Effector memory CD4-positive, alpha-beta T cell (primary cell): ENCODE measurements at places on chromosomes 1 and 21.

- no peak for DNase-seq
Measured at GRCh38 chr1:245510144-245510543, 355.4 kb downstream of the KIF26B start.

- DNase-seq = no peak
Measured at GRCh38 chr1:155022136-155022926, 11.2 kb downstream of the DCST2 start.

GRCh38 chr21:45558044-45558721, 15.9 kb upstream of the SLC19A1 start:
- DNase-seq = no peak

- no peak for DNase-seq
Measured at GRCh38 chr1:50084389-50084788, 24.3 kb upstream of the ELAVL4 start.

DNA sequence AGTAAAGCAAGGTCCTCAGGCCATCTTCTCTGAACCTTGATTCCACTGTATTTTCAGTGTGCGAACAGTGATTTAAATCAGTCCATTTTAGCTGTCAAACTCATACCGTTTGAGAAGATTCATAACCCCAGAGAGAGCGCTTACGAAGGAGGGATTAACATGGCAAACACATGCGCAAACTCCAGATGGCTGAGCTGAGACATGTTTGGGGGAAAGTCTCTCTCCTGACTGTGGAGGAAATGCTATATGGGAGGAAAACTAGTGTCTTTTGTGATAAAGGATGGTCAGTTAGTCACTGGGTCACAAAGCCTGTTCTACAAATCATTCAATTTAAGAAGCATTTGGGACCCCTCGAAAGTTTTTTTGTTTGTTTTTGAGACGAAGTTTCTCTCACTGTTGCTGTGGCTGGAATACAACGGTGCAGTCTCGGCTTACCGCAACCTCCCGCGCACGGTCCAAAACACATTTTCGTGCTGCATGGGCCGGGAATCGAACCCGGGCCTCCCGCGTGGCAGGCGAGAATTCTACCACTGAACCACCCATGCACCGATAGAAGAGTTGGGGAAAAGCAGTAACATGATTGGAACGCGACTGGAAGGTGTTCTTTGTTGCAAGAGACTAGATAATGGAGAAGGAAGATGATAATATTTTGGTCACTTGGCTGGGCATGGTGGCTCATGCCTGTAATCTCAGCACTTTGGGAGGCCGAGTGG, 58.4 kb upstream of the CXADR start:
- DNase-seq = no peak

DNA sequence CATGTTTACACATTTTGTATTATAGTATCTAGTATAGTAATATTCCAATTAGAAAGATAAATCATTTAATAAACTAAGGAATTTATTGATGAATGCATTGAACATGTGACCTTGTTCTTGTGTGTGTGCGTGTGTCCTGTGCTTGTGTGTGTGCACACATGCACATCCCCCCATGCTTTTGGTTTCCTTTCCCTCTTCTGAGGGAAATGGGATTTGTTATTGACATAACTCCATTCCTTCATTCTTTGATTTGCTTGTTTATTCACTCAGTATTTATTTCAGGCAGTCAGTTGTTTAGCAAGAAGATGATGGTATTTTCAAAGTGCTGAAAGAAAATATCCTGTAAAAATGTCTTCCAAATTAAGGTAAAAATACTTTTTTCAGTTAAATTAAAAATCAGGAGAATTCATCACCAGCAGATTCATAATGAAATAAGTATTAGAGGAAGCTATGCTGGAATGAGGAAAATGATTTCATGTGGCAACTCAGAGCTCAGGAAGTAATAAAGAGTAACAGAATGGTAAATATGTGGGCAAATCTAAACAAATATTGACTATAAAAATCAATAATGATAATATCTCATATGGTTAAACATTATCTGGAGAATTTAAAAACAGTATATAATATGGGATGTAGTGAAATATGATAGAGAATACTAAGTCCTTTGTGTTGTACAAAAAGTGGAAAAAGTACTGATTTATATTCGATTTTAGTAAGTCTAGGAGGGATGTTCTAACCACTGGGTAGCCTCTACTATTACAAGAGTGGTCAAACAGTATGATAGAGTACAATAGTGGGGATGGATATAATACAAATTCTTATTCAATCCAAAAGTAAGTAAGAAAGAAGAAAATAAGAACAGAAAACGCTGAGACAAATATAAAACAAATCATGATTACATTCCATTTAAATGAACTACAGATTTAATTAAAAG, 35.2 kb upstream of the SIPA1L2 start:
- no peak for DNase-seq

- no peak for DNase-seq
Measured at GRCh38 chr1:170790651-170791071, 126.7 kb downstream of the PRRX1 start.

- no peak for DNase-seq
Measured at GRCh38 chr1:231612393-231613089, 14.0 kb upstream of the DISC1 start.

DNA sequence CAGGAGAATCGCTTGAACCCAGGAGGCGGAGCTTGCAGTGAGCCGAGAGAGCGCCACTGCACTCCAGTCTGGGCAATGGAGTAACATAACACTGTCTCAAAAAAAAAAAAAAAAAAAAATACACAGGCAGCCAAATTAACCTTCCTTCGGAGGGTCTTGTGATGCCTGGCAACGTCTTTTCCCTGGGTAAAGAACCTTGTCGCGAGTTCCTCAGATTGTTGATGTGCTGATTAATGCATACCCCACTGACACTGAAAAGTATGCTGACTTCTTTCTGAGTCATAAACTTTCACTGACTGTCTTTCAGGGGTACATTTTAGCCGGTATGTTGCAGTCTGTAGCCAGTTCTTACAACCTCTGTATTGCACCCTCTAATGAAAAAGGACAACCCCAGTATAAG, 95.1 kb upstream of the SOD1 start:
- no peak for DNase-seq

DNA sequence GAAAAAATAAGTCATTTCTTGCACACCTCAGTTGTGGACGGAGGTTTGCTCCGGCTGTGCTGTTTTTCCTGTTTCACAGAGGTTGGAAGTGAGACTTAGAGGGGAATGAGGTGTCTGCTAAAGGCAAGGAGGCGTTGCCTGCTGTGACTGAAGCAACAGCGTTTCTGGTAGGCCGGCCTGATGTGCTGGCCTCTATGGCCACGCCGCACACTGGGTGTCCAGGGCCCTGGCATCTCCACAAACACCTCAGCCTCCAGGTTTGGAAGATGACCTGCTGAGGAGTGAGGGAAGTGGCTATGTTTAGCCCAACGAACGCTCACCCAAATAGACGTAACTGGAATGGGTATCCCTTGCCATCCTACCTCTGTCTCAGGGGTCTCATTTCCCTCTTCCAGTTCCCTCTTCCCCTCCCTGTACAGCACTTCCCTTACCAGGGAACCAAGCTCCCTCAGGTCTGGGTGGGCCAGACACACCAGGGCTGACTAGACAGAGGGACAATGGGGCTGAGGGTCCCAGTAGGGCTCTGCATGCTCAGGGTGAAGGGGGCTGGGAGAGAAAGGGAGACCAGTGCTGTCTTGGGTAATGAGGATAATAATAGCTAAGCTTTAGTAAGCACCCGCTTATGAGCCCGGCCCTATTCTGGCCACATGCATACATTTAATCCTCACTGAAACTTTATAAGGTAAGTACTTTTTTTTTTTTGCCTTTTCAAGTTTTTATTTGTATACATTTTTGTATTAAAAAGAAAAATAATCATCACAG, 11.9 kb downstream of the CACNA1S start:
- DNase-seq = no peak

DNA sequence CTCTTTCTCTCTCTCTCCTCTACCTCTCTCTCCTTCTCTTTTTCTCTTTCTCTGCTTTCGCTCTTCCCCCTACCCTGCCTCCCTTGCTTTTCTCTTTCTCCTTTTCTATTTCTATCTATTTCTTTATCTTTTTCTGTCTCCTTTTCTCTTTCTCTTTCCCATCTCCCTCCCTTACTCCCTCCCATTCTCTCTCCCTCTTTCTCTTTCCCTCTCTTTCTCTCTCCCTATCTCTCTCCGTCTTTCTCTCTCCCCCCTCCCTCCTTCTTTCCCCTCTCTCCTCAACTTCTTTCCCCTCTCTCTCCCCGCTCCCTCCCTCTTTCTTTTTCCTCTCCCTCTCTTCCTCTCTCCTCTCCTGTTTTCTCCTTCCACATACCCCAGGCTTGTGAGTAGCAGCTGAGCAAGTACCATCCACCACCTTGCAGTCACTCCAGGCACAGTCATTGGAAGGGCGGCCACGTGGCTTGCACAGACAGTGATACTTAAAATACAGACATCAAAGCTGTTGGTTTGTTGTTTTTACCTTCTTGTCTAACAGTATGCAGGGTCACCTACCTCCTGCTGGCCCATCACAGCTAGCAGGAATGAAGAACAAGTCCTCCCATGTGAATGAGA, 209.1 kb upstream of the COA6 start:
- DNase-seq = no peak

DNA sequence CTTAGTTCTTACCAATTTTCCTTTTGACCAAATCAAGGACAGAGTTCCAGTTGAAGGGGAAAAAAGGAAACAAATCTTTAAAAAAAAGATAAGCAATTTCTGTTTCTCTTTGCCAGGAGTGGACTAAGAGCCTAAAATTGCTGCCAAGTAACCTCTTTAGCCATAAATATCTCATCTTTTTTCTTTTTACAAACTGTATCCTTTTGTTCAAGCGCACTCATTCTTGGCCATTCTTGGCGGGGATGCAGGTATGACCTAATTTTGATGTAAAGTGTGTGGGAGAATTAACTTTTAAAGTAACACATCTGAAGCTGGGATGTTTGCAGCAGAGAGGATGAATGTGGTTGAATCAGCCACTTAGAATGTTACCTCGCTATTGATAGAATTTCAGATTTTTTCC, 13.4 kb upstream of the KIF1B start:
- DNase-seq = no peak

DNA sequence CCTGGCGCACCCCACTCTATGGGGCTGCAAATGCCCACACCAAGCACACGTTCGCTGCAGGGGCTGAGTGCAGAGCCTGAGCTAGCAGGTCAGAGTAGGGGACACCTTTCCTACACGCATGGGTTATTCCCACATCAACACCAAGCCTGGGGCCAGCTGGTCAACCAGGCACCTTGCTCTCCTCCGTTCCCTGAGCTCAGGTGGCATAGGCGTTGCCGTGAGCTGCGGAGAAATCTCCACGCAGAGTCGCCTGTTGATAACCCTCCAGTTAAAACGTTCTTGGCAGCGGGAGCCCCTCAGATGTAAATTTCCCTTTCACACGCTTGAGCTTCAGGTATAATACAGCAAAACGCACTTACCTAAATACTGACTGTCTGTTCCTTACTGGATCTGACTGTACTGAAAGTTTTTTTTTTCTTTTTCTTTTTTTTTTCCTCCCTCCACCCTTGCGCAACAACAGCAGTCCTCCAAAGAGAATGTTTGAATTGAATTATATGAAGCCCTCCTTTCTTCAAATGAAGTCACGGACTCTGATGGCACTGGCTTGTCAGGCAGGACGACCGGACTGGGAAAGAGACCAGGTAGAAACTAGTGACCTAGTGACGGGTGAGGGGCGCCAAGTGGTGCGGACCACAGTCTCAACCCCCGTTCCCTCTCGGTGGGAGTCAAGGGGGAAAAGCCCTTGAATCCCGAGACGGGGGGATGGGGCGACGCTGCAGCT, 2.1 kb downstream of the BRINP3 start:
- no peak for DNase-seq

- DNase-seq = no peak
Measured at GRCh38 chr1:221316491-221317056, 425.3 kb downstream of the DUSP10 start.

DNA sequence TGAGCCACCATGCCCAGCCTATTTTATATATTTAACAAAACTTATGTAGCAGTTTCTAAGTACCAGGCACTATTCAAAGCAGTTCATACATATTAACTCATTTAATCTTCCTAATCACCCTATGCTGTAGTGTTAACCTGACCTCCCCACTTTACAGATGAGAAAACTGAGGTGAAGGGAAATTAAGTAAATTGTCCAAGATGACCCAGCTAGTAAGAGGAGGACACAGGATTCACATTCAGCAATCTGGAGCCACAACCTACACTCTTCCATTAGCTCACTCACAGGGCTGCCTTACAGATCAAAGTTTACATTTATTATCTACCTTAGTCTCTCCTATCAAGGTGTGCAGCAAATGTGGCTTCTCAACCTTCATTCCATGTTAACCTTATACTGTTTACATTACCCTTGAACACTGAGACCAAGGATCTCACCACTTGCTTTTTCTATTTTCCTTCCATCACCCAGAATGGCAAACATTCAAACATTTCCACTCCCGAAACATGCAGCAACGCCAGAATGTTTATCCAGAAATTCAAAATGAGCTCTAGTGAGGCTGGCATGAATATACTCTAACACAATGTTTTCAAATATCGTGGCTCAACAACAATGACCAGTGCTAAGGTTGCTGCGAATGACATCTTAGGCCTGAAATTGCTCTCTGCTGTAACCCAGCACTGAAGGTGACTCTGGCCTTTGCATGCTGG, 24.5 kb downstream of the HIVEP3 start:
- no peak for DNase-seq

DNA sequence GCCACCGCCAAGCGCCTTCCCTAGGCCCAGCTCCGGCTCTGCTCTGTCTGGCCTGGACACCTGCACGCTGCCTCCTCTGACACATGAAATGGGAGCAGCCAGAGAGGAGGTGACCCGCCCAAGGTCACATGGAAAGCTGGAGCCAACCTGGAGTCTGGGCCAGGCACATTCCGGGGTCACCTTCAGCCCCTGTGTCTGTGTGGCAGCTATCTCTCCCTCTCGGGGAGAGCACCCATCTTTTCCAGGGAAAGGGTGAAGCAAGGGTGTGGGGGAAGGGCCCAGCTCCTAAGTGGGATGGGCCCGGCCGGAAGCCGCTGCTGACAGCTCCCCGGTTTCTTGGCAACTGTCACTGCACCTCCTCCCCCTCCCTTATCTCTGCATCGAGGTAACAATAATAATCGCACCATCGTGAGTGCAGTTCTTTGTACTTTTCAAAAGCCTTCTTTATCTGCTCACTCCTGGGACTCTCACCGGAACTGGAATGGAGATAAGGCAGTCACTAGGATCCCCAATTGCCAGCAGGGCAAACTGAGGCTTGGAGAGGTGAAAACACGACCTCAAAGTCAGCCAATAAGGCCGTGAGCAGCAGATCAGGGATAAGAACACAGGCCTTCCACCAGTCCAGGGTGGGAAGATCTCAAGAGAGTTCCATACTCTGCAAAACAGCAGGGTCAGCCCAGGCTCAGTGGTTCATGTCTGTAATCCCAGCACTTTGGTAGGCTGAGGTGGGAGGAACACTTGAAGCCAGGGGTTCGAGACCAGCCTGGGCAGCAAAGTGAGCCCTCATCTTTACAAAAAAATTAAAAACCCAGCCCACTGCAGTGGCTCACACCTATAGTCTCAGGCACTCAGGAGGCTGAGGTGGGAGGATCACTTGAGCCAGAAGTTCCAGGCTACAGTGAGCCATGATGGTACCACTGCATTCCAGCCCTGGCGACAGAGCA, 36.9 kb downstream of the RAP1GAP start:
- no peak for DNase-seq

GRCh38 chr1:56501426-56501825, 77.9 kb downstream of the PLPP3 start:
- no peak for DNase-seq
